GM03348 (cell line): ENCODE measurements at places on chromosomes 4 and X.

DNA sequence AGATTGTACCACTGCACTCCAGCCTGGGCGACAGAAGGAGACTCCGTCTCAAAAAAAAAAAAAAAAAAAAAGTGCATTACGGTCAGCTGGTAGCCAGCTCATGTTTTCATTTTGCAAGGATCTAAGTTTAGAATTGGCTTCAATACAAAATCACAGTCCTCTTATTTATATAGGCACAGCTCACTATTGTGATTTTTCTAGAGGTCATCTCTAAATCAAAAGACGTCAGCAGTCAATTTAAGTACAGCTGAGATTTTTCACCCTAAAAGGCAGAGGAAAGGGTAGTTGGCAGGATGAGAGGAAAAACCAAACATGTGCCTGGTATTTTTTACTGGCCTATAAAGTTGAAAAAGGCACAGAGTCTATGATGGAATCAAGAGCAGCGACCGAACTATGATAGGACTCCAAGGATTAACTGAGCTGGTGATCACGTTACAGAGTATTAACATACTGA, 30.8 kb downstream of the ASB5 start:
- peak; percentile 21 for DNase-seq

DNA sequence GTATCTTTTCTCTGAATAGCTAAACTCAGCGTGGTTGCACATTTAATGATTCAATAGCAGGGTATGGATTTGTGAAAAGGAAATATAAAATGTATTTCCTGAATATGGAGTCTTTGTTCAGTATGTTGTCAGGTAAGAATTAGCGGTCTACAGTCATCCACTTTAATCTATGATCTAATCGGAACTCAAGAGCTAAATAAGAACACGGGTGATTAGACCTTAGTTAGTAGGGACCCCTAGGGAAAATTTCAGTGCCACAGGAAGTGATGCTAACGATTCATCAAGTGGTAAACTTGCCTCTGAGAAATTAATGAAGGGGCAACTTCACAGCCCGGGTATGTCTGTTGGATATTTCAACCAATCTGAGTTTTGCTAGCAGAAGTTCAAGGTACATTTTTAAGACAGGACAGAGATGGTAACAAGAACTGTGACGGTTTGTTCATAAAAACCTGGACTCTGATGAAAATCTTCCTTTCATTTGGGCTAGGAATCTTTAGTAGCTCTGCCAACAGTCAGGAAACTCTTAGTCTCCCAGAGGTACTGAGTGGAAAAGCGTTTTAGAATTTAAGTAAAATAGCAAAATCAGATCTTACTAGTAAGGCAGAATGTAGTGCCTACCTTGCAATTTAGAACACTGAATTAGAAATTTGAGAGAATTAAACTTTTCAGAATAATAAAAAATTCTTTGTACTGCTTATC, 47.1 kb downstream of the PCDH7 start:
- DNase-seq, result no peak

- no peak for DNase-seq
These were observed 126.9 kb upstream of the CBR4 start for GRCh38 chr4:169136796-169137557.

GRCh38 chr4:74202062-74202586, 44.2 kb downstream of the MTHFD2L start:
- DNase-seq, result no peak

GRCh38 chr4:4818415-4819212, 40.9 kb upstream of the MSX1 start:
- DNase-seq, result no peak

- peak; percentile 18 for DNase-seq
These were observed 543.6 kb upstream of the FAM241A start for GRCh38 chr4:111601671-111602070.

- DNase-seq, result peak; percentile 44
These were observed 180.6 kb upstream of the NUDT6 start for GRCh38 chr4:123102897-123103471.

DNA sequence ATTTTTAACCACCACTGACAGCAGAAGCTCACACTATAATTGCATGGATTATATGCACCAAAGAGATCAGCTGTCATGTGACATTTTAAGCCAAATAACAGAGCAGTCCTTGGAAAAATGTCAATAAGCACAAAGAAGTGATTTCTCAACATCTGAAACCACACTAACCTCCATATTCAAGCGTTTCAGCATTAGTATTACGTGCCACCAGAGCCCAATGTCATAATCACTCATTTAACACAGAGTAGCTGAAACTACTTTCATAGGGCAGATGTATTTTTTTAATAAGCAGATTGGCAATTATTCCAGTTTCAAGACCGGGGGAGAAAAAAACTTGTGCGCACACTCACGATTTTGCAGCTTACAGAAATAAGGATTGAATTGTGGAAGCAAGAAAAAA, 76.6 kb downstream of the SH3KBP1 start:
- peak; percentile 56 for DNase-seq

GRCh38 chr4:108466936-108467902, 153.2 kb upstream of the RPL34 start:
- DNase-seq, result peak; percentile 84

GRCh38 chrX:149060921-149061320, 444.2 kb downstream of the IDS start:
- peak; percentile 35 for DNase-seq

GRCh38 chrX:20593836-20594235, 327.1 kb upstream of the RPS6KA3 start:
- no peak for DNase-seq

GRCh38 chr4:114400531-114400930, 198.1 kb upstream of the UGT8 start:
- no peak for DNase-seq

- no peak for DNase-seq
These were observed 11.8 kb downstream of the CASP6 start for GRCh38 chr4:109691411-109691920.

GRCh38 chr4:127148165-127148564, 484.6 kb upstream of the INTU start:
- DNase-seq, result no peak

DNA sequence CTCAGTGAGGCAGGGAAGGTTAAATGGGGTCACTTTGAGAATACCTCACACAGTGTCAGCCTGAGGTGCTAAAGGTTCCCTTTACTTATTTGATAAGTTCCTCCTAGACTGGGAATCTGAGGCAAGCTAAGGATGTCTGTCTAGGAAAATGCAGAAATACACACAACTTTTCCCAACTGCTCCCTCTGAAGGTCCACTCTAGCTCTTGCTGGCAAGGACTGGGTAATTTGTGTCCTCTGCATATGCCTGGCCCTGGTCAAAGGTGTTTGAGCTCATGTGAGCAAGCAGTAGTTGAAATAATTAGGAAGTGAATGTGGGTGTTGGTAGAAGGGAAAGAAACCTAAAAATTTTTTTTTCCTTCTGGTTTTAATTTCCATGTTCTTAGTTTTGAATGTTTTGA, 21.3 kb downstream of the TXLNG start:
- DNase-seq, result peak; percentile 46

GRCh38 chr4:118994030-118994429, 105.4 kb downstream of the SYNPO2 start:
- no peak for DNase-seq

- no peak for DNase-seq
These were observed 100.2 kb upstream of the USP38 start for GRCh38 chr4:143084566-143084965.

- no peak for DNase-seq
These were observed 6.7 kb downstream of the DOCK11 start for GRCh38 chrX:118502161-118502789.
